ENCODE measurements at places on chromosomes 6 and 20.
A peak's percentile ranks its signal among the peaks of the same experiment; 100 is the strongest.

DNA sequence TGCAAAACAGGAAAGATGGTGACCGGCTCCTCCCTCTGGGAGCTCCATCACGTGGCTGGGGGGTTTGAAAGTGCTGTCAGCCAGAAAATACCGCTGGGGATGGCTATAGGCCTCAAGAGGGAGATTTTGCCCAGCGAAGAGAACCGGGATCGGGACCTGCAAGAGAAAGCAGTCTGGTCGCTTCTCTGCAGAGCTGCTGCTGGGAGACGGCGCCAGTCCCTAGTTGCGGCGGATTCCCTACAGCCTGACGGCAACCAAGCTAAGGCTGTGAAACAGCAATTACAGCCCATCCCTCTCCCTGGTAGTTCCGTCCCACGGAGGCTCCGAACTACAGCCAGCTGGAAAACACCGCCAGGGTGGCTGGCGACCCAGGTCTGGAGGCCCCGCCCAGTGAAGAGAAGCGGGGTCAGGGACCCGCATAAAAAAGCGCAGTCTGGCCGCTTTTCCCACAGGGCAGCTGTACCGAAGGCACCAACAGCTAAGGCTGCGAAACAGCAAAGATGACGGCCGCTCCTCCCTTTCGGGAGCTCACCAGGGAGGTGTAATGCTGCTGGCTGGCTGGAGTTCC, 238.1 kb upstream of the IRAK1BP1 start:
- no peak for DNase-seq

DNA sequence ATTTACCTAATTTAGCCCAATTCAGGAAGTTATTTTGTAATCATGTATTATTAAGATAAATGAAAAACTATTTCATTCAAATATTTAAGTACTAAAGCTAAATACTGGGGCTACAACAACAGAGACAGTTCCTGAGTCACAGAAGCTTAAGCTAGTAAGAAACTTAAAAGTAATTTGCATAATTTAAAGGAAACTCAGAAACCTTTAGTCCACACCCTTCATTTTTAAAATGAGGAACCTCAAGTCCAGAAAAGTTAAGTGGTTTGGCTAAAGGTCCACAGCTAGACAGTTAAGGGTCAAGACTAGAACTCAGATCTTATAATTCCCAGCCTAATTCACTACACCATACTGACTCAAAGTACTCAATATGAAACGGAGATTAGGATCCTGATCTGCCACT, 7.2 kb downstream of the LMBRD1 start:
- DNase-seq: no peak

- DNase-seq: no peak
Measured at GRCh38 chr6:52596371-52597028, 19.6 kb upstream of the TRAM2 start.

- no peak for DNase-seq
Measured at GRCh38 chr20:62907384-62908317, 18.7 kb downstream of the DIDO1 start.

DNA sequence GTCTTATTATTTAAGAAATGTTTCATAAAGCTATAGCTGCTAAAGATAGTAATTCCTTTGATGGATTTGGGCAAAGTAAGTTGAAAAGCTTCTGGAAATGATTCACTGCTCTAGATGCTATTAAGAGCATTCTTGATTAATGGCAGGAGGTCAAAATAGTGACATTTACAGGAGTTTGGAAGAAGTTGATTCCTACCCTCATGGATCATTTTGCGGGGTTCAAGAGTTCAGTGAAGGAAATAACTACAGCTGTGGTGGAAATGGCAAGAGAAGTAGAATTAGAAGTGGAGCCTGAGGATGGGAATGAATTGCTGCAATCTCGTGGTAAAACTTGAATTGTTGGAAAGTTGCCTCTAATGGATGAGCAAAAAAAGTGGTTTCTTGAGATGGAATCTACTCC, 316.1 kb downstream of the UTRN start:
- no peak for DNase-seq

DNA sequence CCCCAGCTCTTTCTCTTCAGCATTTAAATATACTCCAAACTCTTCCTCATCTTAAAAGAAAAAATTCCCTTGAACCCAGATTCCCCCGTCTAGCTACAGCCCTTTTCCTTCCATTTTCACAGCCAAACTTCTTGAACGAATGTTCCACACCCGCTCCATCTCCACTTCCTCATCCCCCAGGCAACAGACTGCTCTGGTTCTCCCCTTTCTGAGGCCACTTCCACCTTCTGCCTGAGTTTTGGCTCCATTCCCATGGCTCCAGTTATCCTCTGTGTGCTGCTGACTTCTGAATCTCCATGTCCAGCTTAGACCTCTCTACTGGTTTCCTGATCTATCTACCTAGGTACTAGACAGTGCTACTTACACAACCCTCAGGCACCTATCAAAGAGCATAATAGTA, 106.4 kb downstream of the RALGAPA2 start:
- DNase-seq: no peak

DNA sequence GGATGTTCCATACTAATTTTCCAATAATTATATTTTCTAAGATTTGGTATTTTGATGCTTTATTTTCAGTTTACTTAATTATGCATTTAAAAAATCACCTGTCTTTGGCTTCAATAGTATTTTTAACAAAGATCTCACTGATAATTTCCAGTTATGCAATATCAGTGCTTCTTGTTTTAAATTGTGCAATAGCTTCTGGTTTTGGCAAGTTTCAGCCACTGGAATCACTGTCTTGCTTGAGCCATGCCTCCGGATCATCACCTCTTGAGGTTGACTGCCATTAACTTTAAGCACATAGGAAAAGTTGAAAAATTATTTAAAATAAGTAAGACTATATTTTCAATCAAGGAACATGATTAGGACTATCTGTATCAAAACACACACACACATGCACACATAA, 1242.1 kb downstream of the HACE1 start:
- DNase-seq: no peak

DNA sequence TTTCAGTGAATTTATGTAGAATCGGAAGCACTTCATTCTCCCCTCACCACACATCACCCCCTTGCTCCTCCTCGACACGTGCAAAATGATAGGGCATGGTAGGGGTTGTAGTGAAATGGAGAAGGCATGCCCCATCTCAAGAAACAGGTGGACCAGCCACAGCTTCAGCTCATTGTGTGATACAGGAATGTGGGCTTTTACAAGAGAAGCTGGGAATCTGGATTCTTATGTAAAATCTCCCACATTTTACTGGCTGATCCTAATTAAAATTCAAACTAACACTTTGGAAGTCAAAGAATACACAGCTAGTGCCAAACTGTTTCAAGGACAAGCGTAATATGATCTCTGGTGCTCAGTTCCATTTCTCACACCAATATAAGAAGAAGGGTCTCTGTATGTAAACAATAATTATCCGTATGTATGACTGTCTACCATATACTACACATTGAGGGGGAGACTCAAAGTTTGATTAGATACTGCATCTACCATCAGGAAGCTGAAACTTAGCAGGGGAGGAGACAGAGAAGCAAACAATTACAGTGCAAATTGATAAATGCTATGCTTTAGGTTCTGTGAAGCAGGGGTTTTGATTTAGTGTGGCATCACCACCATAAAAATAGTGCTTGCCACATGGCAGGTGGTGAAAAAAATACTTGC, 24.3 kb upstream of the KIAA0408 start:
- DNase-seq: no peak

DNA sequence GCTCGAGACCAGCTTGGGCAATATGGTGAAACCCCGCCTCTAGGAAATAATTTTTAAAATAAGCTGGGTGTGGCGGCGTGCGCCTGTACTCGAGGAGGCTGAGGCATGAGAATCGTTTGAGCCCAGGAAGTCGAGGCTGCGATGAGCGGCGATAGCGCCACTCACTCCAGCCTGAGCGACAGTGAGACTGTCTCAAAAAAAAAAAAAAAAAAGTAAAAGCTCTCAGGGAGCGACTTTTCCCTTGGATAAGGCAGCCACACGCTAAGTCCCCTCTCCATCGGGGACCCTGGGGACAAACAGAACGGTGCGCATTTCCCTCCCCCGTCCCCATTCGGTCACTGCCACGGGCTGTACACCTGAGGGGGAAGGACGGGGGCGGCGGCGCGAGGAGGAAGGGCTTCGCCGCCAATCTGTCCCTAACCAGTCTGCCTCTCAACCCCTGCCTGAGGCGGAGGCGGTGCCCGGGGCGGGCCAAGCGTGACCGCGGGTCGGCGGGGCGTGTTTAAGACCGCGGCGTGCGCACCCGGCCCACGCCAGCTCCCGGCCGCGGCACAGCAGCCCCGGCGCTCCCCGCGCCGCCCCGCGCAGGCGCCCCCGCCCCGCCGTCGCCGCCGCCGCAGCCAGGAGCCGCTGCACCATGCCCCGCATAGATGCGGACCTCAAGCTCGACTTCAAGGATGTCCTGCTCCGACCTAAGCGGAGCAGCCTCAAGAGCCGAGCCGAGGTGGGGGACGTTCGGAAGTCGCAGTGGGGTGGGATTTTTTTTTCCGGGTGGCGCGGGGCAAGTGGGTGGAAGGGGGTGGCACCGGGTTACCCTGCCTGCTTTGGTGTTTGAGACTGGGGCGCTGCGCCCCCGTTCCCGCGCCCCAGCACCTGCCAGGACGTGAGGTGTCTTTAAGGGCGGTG, at the start of gene GMPR:
TSS of gene GMPR (plus strand) at position 531 of the 906 bp plus-strand sequence. CDS start at position 638, 107 bp downstream.
- DNase-seq: peak; percentile 27

- no peak for DNase-seq
Measured at GRCh38 chr20:3699037-3699436, 13.4 kb downstream of the SIGLEC1 start.

GRCh38 chr6:33989016-33989854, 156.7 kb downstream of the GRM4 start:
- DNase-seq: no peak

DNA sequence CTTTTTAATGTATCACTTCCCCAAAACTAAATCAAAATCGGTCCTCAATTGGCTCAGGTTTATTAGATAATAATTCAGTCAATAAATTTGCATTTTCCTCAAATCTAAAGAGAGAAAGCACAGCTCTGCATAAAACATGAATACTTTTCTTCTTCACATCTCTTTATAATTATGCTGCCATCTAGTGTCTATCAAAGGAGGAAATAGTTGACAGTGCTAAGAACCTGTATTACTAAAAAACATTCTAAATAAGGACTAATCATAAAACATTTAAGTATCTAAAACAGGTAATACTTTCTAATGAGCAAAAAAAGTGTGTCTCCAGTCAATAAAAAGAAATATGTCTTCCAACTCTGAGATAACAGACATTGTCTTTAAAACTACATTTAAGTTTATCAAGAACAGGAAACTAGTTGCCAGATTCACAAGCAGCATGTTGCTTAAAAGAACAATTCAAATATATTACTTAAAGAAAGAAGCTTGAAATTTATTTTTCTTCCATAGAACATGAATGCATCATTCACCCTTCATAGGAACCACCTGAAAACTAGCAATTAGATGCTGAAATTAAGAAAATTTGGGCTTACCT, 56.5 kb upstream of the DST start:
- no peak for DNase-seq

DNA sequence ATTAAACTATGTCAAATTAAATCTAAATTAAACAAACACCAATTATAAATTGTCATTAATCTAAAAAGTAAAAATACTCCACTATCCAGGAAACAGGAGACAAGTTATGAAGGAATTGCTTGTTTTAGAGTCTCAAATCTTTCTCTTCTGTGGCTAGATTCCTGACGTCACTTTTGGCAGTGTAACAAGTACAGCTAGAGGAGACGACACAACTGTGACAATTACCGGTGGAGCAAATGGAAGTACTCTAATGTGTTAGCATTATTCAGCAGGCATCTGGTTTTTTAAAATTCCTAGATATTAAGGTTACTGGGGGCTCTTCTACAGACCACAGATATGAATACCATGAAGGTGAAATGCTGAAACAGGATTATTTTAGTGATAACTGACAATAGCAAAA, 1042.7 kb downstream of the EPHA7 start:
- no peak for DNase-seq

- no peak for DNase-seq
Measured at GRCh38 chr6:144321839-144322591, 36.9 kb downstream of the UTRN start.

DNA sequence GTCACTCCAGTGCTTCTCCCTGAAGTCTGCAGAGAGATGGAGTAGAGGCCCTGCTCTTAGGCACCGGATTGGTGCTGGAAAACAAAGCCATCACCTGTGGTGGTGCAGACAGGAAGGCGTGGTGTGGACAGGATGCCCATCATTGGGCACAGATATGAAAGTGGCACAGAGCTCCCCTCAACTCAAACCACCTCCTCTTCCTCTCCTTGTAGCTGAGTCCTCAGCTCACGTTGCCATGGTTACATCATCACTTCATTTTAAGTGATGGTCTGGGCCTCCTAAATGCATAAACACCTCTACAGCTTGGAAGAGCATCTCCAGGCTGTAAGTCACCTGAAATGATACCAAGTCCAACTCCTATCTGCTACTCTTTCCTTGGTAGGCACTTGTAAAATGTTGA, 8.0 kb upstream of the RTF2 start:
- DNase-seq: no peak

DNA sequence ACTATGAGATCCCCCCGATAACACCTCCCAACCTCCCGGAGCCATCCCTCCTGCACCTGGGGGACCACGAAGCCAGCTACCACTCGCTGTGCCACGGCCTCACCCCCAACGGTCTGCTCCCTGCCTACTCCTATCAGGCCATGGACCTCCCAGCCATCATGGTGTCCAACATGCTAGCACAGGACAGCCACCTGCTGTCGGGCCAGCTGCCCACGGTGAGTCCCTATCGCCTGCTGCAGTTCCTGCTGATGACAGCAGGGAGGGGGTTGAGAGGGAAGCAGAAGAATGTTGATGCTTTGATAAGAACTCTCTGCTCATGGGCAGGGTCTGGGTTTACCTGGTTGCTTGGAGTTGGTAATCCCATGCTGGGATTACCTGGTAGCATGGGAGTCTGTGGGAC, 91.9 kb downstream of the TOX2 start:
- no peak for DNase-seq

GRCh38 chr6:13427316-13427715, 60.1 kb downstream of the GFOD1 start:
- DNase-seq: no peak

DNA sequence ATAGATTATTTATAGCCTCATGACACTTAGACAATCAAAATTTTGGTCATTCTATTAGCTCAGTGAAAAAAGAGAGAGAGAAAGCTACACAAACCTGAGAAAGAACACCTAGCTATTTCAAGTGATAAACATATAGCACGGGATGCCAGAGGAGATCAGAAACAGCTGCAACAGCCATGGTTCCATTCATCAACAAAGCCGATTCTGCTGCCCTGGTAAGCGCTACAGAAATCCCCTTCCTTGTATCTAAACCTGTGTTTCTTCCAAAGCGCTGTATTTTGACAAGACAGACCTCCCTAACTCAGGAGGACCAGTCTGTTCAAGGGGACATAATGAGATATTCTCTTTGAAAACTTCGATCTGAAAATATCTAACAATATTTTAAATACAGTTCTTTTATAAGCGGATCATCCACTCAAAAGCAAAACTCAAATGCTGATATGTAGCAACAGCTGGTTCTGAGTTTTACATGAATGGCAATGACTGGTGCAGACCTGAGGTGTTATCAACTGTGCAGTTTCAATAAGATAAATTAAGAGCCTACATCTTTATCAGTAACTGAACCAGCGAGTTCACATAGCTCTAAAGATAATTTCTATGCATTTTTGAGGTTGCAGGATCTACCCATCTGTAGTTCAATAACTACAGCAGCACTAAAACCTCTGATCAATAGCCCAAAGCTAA, 447.8 kb downstream of the FRK start:
- DNase-seq: no peak

GRCh38 chr6:56403745-56404144, 156.4 kb upstream of the COL21A1 start:
- no peak for DNase-seq

Data from stimulated activated CD4-positive, alpha-beta T cell treated with anti-CD3 and anti-CD28 coated beads, TNF-alpha, amount 100 ng/mL, for 1 hour (primary cell).